ACHN (cell line): ENCODE measurements at places on chromosomes 5 and 9.

GRCh38 chr9:2465921-2466460 is 155.6 kb upstream of the VLDLR start:
- DNase-seq = peak; percentile 80

DNA sequence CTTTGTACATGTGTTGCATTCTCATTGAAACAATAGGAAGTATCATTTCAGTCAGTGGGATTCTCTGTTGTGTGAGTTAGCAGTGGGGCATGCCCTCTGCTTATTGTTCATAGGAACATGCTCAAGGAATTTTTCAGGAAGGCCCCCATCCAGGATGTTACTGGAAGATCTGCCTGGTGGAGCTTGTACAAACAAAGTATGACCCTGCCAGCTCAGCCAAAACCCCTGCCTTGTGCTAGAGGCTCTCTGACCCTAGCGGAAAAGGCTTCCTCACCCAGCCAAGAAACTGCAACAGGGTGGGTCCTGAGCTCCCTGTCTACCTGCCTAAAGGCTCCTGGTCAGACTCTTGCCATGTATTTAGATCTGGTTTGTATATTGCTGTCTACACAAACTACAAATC is 43.2 kb downstream of the MRRF start:
- no peak for DNase-seq

GRCh38 chr5:17398866-17399835 is 98.9 kb upstream of the TAF11L2 start:
- no peak for DNase-seq

DNA sequence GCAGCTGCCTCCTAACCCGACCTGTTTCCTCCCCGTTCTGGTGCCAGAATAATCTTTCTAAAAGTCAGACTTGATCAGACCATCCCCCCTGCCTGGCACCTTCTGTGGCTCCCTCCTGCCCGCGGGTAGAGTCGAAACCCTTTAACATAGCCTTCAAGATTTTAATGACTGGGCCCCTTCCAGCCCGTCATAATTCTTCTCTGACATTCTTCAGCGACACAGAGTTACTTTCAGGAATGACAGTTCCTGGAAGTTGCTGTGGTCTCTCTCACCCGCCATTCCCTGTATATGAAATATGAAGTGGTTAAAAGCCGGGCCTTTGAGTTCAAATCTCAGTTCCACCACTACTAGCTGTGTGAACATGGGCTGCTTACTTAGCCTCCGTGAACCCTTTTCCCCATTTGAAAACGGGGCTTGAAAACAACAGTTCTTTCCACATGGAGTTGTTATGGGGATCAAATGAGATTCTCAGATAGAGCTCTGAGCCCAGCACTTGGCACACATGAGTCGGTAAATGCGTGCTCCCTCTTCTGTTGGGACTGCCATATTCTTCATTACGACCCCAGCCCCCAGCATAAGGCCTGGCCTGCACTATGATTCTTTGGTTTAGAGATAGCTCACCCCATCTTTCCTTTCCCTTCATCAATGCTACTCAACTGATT is 737 bp downstream of the NANS start:
- peak; percentile 19 for DNase-seq

DNA sequence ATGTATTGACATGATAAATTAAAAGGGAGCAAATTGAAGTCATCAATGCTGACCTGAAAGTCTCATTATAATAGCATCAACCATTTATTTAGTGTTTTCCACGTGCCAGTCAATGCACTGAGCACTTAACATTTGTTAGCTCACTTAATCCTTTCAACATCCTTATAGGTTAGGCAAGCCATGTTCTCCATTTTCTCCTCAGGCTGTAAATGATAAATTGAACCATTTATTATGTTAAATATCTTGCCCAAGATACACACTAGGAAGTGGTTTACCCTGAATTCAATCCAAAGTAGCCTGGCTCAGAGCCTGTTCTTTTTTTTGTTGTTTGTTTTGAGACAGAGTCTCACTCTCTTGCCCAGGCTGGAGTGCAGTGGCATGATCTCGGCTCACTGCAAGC is 25.0 kb upstream of the SNX2 start:
- no peak for DNase-seq

GRCh38 chr5:17156463-17156862 is 61.0 kb upstream of the BASP1 start:
- DNase-seq = no peak

- DNase-seq = no peak
Measured at GRCh38 chr5:58197875-58198274, 262.0 kb downstream of the PLK2 start.

GRCh38 chr9:31519011-31519410 is 865.4 kb upstream of the ACO1 start:
- DNase-seq = no peak

- DNase-seq = peak; percentile 78
Measured at GRCh38 chr5:60287174-60287771, 393.7 kb upstream of the PDE4D start.

DNA sequence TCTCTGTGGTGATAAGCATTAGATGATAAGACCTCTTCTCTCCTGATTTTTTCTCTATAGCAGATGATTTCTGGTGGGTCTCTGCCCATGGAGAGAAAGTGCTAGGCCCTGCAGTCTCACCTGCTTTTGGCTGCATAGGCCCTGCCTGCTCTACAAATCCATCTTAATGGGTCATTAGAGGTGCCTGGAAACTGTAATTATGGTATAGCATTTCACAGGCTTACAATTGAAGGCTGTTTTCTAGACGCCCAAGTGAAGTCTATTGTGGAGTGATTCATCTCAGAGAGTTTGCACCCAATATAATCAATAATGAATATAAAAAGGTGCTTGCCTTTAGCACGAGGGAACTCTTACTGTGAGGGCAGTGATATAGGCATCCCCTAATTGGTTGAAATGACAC is 33.8 kb downstream of the NEUROG1 start:
- DNase-seq = no peak

GRCh38 chr5:1779782-1780613 is 19.6 kb downstream of the MRPL36 start:
- no peak for DNase-seq

GRCh38 chr9:133572821-133573361 is 36.3 kb downstream of the FAM163B start:
- no peak for DNase-seq

DNA sequence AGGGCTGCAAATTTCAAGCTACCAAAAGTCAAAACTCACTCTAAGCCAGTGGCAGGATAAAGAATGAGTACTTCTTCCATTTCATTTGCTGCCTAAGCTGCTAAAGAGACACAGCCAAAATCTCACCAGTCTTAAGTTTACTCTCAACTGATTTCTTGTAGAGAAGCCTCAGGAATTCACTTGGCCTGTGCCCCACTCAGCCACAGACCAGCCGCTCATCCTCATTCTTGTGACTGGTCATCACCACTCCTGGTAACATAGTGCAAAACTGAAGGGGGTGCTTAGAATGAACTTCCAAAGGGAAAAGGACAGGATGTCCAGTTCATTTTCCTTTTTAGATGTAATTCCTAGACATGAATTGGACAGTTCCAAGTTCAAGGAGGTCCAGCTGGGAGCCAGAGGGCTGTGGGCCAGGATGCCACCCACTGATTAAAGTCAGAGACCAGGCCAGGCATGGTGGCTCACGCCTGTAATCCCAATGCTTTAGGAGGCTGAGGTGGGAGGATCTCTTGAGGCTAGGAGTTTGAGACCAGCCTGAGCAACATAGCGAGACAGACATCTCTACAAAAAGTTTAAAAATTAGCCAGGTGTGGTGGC is 72.7 kb upstream of the RANBP3L start:
- peak; percentile 48 for DNase-seq

- DNase-seq = no peak
Measured at GRCh38 chr5:61178702-61179101, 16.4 kb upstream of the SMIM15 start.

- DNase-seq = no peak
Measured at GRCh38 chr9:127014910-127015540, 100.4 kb downstream of the RALGPS1 start.

GRCh38 chr5:16548115-16548514 is 68.7 kb downstream of the RETREG1 start:
- no peak for DNase-seq

DNA sequence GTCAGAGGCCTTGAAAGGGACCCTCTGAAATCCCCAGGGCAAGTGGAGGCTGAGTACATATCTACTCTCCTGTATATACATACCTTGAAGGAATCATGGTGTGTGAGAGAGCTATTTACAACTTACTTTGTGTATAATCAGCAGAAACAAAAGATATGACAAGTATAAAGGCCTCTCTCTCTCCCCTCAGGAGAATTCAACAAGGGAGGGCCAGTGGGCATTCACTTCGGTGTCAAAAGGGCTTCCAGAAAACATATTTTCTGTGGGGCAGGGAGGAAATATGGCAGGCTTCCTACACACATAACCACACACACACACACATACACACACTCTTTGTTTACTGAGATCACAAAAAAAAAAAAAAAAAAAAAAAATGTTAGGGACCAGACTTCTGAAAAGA is 181.7 kb downstream of the BNC2 start:
- no peak for DNase-seq

GRCh38 chr9:91803151-91803940 is 146.7 kb downstream of the ROR2 start:
- DNase-seq = no peak

GRCh38 chr5:171647043-171647903 is 138.3 kb upstream of the SMIM23 start:
- peak; percentile 69 for DNase-seq

GRCh38 chr5:6603643-6604042 is 29.2 kb downstream of the NSUN2 start:
- no peak for DNase-seq

GRCh38 chr5:95760273-95761191 is 29.4 kb downstream of the RHOBTB3 start:
- peak; percentile 95 for DNase-seq

DNA sequence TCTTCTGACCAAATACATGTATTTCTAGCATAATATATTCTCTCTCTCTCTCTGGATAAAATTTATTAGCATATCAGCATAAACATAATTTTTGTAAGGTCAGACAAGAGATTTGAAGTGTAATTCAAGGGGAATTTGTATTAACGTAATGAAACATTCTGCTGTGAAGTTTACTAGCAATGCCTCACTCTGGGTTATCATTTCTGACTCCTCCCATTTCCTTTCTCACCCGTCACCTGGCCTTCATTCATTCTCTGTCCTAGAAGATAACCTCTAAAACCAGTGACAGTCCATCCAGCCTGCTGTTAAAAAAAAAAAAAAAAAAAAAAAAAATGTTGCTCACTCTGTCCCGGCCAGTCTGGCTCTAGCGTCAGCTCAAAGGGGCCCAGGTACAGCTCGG is 27.1 kb downstream of the GRAMD2B start:
- no peak for DNase-seq

DNA sequence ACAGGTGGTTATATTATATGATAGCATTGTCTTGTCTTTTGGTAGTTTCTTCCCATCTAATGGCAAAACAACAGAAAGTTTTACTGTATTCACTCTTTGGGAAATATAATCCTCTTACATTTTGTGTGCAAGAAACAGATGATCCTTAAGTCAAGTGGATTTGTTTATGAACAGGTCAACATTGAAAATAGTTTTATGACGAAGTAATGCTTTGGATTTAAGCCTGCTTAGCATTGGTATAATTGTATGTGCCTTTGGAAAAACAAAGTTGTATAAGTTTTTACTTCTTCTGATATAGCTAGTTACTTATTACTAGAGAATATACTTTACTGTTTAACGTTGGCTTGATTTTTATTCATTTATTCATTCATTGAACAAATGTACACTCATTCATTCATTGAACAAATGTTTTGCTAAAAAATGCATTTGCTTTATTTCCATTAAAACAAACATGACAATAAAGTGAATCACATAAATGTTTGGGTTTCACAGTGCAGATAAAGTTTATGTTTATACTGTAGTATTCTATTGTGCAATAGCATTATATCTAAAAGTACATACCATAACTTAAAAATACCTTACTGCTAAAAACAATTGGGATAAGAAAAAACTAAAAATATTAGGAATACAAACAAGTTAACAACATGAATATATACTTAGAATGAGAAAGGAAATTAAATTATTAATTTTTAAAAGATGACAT is 12.3 kb downstream of the SGCD start:
- no peak for DNase-seq
